SJSA1 (cell line): ENCODE measurements at places on chromosomes 12 and 14. TPM values are rescaled to one million over a fixed set of nuclear protein-coding genes. Genes with fewer than 3 reads are reported as not detected.

- H3K4me1 ChIP-seq: no peaks in the 10 kb centered on the region
- no peaks in the 10 kb centered on the region for H3K36me3 ChIP-seq
- H3K27me3 ChIP-seq: no peaks in the 10 kb centered on the region
- H3K4me3 ChIP-seq: no peak overlapping the region
- no peak overlapping the region for H3K27ac ChIP-seq
Measured at GRCh38 chr14:32300136-32300535, 29.0 kb upstream of the AKAP6 start.

Gene ZC3H10
- total RNA-seq: 3.6 and 7.3 TPM in 2 replicates

DNA sequence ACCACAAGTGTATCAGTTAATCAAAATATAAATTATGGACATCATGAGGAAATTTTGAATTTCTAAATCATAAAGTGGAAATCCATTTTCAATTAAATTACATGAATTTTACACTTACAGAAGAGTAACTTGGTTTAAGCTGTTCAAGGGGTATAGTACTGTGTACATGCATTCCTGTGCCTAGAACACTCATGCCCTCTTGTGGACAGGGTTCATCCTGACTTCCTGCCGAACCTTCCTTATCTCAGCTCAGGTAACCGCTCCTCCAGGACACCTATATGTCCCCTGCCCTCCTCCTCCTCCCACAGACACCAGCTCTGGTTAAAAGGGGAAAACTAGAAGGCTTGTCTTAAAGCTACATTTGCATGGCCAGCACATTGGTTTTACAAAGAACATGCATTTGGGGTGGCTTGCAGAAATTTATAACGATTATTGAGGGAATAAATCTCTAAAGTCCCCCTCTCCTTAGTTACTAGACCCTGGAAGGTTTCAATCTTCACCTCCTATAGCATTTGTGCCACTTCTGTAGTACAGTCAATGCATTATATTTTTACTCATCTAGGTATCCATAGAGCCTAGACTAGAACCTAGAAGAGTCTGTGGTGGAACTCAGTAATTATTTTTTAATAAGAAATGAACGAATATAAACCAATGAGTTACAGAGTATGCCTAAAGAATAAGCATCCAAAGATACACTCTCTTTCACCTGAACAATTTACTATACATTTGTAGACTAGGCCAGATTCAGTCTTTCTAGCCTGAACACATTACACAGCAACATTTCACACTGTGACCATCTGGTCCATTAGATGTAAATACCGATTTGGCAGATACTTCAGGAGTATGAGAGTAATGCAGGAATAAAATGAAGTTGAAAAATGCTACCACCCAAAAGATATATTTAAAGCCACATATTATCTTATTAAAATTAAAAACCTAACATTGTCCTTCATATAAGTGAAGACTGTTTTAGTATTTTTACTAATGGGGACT is 345.6 kb downstream of the PAWR start:
- no peaks in the 10 kb centered on the region for H3K36me3 ChIP-seq
- no peak overlapping the region for H3K27ac ChIP-seq
- no peak overlapping the region for H3K4me3 ChIP-seq
- H3K4me1 ChIP-seq: no peaks in the 10 kb centered on the region
- no peaks in the 10 kb centered on the region for H3K27me3 ChIP-seq
- DNase-seq: peak; percentile 4

Gene FOXJ2
- total RNA-seq: 10.3 and 12.1 TPM in 2 replicates

DNA sequence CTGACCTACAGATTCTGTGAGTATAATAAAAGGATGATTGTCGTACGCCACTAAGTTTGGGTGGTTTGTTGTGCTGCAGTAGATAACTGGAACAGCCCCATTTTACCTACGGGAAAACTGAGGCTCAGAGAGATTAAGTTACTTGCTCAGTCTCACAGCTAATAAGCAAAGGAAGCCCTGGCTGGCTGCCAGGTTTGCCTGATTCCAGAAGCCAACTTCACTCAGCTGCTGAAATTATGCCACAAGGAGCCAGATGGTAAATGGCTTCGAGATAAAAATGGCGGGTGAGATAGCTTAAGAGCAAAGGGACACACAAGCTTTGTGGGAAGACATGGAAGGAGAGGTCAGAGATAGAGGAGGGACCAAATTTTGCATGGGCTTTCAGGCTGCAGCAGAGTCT is 191.5 kb upstream of the NOS1 start:
- H3K27me3 ChIP-seq: no peaks in the 10 kb centered on the region
- no peak overlapping the region for H3K27ac ChIP-seq
- no peak for DNase-seq

DNA sequence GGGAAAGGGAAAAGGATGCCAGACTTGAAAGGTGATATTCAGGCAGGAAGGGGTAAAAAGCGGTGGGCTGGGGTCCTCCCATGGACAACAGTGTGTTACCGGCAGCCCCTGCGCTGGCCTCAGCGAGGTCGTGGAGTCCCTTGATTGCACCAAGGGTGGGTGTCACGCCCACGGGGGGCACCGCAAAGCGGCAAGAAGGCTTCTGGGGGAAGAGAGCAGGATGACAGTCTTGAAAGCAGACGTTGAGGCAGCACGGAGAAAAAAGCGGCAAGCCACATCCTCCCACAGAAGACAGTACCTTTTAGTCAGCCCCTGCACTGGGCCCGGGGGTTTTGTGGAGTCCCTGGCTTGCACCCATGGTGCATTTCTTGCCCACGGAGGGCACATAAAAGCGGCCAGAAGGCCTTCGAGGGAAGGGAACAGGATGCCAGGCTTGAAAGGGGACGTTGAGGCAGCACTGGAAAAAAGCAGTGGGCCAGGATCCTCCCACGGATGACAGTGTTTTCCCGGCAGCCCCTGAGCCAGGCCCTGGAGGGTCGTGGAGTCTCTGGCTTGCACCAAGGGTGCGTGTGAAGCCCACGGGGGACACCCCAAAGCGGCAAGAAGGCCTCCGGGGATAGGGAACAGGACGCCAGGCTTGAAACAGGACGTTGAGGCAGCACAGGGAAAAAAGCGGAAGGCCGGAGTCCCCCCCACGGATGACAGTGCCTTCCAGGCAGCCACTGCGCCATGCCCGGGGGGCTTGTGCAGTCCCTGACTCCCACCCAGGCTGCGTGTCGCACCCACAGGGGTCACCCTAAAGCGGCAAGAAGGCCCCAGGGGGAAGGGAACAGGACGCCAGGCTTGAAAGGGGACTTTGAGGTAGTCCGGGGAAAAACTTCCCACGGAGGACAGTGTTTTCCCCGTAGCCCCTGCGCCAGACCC is 162.2 kb upstream of the ALG10B start:
- H3K27ac ChIP-seq: no peak overlapping the region
- no peaks in the 10 kb centered on the region for H3K27me3 ChIP-seq
- no peaks in the 10 kb centered on the region for H3K36me3 ChIP-seq
- DNase-seq: no peak
- no peak overlapping the region for H3K4me3 ChIP-seq
- H3K4me1 ChIP-seq: no peaks in the 10 kb centered on the region

DNA sequence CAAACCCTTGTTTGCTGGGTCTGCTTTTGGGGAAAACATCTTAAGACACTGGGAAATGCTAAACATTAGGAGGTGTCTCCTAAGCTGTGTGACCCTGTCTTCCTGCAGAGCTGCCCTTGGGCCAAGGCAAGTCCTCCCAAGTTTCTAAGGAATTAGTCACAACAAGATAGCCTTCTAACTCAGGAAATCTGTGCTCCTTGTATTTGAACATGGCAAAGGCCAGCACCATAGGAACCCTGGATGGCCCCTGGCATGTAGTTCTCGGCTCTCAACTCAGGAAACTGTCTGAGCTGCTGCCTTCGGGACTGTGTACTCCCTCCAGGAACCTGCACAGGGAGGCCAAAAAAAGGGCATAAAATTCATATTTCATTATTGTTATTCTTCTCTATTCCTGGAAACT is 37.6 kb upstream of the LTBP2 start:
- H3K27ac ChIP-seq: no peak overlapping the region
- H3K4me1 ChIP-seq: peaks cover 18% of the 10 kb centered on the region
- H3K27me3 ChIP-seq: no peaks in the 10 kb centered on the region
- no peak for DNase-seq
- H3K36me3 ChIP-seq: no peaks in the 10 kb centered on the region

- no peaks in the 10 kb centered on the region for H3K4me1 ChIP-seq
- DNase-seq: no peak
- no peak overlapping the region for H3K4me3 ChIP-seq
- H3K36me3 ChIP-seq: no peaks in the 10 kb centered on the region
Measured at GRCh38 chr12:10503460-10503859, 2.2 kb upstream of the EIF2S3B start.

Gene TMEM63C
- total RNA-seq: 0.66 TPM in 1 of 2 replicates, not detected in the other

DNA sequence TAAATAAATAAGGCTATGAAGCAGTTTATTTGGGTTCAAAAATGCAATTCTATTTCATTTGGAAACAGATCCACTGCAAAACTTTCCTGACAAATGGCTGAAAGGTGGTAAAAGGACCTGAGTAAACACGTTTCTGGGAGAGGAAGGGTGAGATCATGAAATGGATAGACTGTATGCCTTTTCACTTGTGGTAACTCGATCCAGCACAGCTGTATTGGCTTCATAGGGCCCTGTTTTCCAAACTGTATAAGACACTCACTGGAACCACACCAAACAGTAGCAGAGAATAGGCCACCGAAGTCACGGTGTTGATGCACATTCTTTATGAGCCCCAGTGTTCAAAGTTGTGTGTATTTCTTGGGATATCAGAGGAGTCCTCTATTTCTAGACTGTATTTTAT is 325.2 kb upstream of the DIO2 start:
- no peaks in the 10 kb centered on the region for H3K36me3 ChIP-seq
- H3K4me3 ChIP-seq: no peak overlapping the region
- H3K4me1 ChIP-seq: no peaks in the 10 kb centered on the region
- H3K27ac ChIP-seq: no peak overlapping the region
- no peaks in the 10 kb centered on the region for H3K27me3 ChIP-seq
- DNase-seq: no peak

Gene ZNF26
- 5.8 and 10.4 TPM in 2 replicates for total RNA-seq

DNA sequence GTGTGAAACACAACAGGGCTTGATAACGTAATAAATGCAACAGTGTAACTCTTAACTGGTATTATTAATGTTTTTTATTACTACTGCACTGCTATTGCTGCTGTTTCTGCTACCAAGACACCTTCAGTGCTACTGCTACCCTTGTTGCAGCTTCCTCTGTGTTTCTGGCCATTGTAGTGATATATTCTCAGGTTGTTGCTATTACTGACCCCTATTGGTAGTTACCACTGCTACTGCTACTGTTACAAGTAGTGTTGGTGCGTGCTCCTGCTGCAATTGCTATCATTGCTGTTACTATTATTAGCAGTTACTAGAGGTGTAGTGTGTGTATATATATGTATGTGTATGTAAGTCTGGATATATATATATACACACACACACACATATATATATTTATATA is 87.2 kb upstream of the PTPRB start:
- no peak for DNase-seq
- no peaks in the 10 kb centered on the region for H3K4me1 ChIP-seq
- no peak overlapping the region for H3K4me3 ChIP-seq
- H3K36me3 ChIP-seq: no peaks in the 10 kb centered on the region
- H3K27ac ChIP-seq: no peak overlapping the region
- H3K27me3 ChIP-seq: no peaks in the 10 kb centered on the region

DNA sequence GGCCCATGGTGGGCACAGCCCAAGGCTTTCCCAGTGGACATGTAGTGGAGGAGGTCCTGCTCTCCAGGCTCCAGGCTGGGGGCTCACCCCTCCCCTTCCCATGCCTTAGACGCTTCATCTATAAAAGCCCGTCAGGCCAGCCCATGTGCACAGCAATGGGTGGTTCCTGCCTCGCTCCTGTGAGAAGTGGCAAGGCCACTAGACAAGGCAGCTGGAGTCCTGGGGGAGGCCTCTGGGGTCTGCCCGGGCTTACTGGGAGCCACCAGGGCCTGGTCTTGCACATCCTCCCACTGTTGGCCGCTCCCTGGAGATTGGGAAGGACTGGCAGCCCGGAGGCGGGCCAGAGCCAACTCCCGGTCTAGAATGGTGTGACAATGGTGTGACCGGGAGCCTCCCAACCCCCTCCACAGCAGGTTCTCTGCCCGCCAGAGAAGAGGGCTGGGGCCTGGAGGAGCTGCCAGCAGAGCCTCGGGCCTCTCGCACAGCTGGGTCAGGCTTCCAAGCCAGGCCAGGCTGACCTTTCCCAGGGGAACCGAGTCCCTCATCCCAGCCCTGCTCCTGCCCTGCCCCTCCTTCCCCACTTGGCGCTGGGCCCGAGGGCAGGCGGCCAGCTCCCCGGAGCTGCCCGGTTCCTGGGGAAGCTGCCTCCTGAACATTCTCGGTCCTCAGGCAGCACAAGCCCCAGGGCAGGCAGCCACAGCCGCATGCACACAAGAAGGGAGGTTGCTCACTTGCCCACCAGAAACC is 97.9 kb downstream of the RFLNA start:
- peaks cover 84% of the 10 kb centered on the region for H3K4me1 ChIP-seq
- H3K4me3 ChIP-seq: no peak overlapping the region
- peaks cover 71% of the 10 kb centered on the region for H3K36me3 ChIP-seq
- H3K27me3 ChIP-seq: no peaks in the 10 kb centered on the region
- H3K27ac ChIP-seq: peak overlapping the region; percentile 28

GRCh38 chr12:128959901-128960300 is 106.6 kb downstream of the GLT1D1 start:
- H3K27ac ChIP-seq: no peak overlapping the region
- DNase-seq: no peak
- H3K36me3 ChIP-seq: no peaks in the 10 kb centered on the region
- no peaks in the 10 kb centered on the region for H3K4me1 ChIP-seq
